ENCODE measurements at places on chromosomes 11 and 22.

GRCh38 chr11:19512618-19513017 is 200.0 kb upstream of the NAV2 start:
- no peak for DNase-seq

DNA sequence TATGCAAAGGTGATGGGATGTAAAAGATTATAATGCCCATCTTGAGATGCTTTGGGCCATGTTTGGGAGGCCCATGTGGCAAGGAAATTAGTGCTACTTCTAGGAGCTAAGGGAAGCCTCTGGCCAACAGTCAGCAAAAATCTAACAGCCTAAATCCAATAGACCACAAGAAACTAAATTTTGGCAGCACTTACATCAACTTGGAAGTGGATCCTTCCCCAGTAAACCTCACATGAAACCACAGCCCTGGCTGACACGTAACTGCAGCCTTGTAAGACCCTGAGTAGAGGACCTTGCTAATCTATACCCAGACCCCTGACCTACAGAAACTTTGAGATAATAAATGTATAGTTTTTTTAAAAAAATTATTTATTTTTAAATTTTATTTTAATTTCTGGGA is 13.1 kb upstream of the GRK3 start:
- DNase-seq: no peak

DNA sequence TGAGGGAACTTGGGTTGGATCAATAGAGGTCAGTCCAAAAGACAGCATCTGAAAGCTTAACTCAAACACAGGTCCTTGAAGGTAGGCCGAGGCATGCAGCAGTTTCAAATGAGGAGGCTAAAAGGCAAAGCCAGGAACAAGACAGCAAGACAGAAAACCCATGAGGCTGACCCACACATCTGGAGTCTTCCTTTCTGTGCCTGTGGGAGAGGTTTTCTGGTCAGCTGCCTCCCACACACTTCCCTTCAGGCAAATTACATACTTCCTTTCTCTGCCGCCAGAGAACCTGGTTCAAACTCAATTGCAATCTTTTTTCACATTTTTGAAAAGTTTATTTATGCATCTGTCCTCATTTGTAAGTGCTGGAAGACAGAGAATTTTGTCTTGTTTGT is 29.8 kb upstream of the CRTAM start:
- no peak for DNase-seq

- no peak for DNase-seq
These were observed 18.2 kb downstream of the PATZ1 start for GRCh38 chr22:31327806-31328543.

- DNase-seq: no peak
These were observed 208.5 kb downstream of the RAB38 start for GRCh38 chr11:87966694-87967093.

DNA sequence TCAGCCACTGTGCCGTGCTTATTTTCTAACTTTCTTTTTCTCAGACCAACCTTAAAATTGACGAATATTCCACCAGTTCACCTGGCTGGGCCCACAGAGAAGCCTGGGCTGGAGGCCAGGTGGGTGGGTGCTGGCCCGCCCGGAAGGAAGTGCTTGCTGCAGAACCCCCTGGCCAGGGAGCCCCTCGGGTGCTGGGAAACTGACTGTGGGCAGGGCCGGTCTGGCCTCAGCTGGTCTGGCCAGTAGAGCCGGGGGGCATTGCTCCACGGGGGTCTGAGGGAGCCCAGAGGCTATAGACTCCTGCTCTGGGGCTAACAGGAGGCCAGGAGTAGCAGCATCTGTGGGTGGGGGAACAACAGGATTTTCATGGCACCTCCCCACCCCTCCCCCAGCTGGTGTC is 6.8 kb upstream of the CHID1 start:
- no peak for DNase-seq

GRCh38 chr11:115912484-115912945 is 408.3 kb upstream of the CADM1 start:
- DNase-seq: no peak

- no peak for DNase-seq
These were observed 60.9 kb downstream of the TRIM44 start for GRCh38 chr11:35723493-35723892.

- DNase-seq: no peak
These were observed 13.6 kb downstream of the KRTAP5-5 start for GRCh38 chr11:1643146-1643690.

- DNase-seq: no peak
These were observed 164.0 kb downstream of the TENM4 start for GRCh38 chr11:79276736-79277325.

GRCh38 chr22:23113847-23114720 is 27.7 kb downstream of the RSPH14 start:
- DNase-seq: no peak

DNA sequence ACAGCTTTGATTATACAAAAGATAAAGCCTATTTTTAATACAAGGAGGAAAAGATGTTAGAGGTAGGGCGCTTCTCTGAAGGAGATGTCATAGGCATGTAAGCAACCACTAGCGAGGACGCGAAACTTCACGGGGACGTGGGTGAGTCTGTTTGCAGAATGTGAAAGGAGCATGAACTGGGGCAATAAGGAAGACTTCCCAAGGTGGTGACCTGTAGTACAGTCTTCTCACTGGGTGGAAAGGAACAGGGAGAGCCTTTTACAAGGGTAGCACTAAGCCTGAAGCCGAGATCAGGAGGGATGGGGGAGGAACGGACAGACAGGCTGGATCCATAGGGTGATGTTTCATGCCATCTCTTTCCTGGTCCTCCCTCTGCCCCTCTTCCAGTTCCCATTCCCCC is 10.0 kb upstream of the MICAL2 start:
- no peak for DNase-seq

GRCh38 chr11:45179686-45180178 is 33.3 kb downstream of the PRDM11 start:
- DNase-seq: no peak

- no peak for DNase-seq
These were observed 31.3 kb upstream of the WNT7B start for GRCh38 chr22:46008291-46008690.

DNA sequence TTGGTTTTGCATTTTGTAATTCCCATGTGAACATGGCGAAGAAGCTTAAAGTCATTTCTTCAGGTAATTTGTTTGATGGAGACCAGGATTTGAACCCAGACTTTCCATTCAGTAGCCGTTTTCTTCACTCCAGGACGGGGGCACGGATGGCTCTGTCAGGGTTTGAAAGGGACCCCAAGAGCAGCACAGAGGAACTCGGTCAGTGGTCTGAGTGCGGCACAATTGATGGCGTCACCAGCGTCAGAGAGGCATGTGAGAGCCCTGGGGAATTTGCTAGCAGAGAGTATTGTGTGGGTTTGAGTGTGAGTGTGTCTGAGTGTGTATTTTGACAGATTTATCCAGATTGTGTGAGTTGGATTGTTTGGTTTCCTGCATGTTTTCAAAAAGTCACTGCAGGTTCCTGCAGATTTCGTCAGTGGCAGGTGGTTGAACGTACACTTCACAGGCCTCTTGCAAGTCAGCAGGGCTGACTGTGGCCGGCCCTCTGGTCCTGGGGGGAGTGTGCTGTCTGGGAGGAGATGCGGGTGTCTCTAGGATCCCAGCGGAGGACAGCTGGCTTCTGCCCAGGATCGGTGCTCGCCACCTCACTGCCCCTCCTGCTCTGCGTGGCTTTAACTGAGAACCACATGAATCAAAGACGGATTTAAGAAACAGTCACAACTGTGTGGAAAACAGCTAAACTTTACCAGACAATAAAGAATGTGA is 199.3 kb downstream of the TBC1D22A start:
- DNase-seq: no peak

DNA sequence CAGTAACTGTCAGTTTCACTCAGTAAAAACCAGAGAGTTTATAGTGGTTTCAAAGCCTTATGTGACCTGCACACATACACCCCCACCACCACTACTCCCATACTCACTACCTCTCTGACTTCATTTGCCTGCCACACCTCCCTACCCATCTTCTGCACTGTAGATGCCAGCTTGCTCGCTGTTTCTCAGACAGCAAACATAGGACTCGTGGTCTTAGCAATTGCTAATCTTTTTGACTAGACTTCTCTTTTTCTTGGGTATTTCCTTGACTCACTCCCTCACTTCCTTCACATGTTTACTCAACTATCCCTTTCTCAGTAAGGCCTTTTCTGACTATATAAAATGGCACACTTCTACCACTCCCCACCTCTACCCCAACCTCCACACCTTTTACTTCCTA is 27.8 kb downstream of the CEP295 start:
- DNase-seq: no peak

- DNase-seq: no peak
These were observed 42.3 kb upstream of the LINC01488 start for GRCh38 chr11:69439127-69439526.

GRCh38 chr22:25027043-25027906 is 74.8 kb downstream of the KIAA1671 start:
- no peak for DNase-seq

DNA sequence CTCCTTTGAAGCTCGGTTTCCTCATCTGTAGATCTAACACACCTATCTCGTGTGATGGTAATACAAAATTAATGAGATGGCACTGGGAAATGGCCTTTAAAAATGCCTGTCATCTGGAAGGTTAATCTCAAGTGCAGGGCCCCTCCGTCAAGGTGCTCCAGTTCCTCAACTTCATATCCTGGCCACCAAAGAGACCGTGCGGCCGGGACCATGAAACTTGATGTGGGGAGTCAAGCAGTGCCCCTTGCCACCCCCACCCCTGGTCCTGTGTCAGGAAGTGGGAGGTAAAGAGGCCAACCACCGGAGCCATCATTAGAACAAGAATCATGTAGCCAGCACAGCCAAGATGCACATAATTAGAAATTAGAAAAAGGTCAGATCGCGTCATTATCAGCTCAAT is 108.2 kb downstream of the FEZ1 start:
- DNase-seq: no peak

DNA sequence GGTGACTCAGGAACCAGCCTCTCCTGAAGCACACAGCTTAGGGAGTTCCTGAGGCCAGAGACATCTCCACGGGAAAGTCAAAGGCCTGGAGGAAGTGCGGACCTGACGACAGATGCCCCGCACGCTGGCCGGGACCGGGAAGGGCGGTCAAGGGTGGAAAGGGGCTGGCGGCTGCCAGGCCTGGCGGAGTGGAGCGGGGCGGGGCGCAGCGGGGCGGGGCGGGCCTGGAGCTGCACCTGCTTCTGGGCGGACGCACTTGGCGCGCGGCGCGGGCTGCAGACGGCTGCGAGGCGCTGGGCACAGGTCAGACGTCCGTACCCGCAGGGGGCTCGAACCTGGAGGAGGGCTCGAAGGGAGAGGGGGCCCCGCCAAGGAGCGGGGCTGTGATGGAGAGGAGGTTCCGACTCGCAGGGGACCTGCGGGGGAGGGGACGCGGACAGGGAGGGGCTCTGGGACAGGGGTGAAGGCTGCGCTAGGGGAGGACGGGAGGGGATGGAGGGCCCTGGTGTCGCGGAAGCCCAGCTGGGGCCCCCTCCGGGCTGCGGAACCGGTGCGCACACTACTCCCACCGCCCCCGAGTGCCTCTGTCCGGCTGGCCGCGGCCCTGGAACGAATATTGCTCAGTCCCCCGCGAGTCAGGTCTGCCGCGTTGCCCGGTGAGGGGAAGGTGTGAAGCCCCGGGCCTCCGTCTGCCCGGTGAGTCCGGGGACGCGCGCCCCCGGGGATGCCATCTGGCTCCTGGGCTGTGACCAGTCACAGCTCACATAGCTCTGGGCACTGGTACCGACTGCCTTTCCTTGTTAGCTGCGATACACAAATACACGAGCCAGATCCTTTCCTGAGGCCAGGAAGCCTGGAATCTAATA is at the start of gene TMEM45B:
TMEM45B (plus strand) TSS at position 253 of the 866 bp plus-strand sequence. CDS start 36,635 bp downstream, outside the sequence.
- DNase-seq: no peak

DNA sequence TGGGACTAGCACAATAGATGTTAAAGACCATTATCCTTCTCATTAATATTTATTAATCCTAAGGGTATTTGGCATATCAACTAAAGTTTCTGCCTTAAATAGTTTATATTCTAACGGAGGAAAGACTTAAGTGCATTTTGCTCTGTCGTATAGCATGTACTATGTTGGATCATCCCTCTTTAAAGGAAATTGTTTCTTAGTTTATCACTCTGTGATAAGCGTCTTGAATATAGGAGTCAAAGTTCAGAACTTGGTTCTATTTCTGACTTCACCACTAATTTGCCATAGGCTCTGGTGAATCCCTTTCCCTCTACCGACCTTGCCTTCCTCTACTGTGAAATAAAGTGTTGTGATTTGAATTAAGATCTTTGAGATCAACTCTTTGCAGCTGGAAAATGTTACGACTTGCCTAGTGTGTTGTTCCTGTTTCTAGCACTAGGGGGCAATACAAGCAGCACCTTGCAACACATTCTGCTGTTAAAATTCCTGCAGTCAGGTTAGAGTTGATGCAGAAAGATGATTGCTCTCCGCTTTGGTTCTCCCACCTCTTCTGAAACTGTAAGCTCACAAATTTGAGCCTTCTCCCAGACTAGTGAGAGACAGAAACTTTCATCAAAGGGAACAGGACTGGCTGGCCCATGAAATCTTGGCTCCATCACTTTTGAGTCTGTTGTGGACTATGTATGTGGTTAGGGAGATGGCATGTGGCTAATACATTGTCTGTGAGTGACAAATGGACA is 27.8 kb upstream of the ZNRF3 start:
- DNase-seq: peak; percentile 45

DNA sequence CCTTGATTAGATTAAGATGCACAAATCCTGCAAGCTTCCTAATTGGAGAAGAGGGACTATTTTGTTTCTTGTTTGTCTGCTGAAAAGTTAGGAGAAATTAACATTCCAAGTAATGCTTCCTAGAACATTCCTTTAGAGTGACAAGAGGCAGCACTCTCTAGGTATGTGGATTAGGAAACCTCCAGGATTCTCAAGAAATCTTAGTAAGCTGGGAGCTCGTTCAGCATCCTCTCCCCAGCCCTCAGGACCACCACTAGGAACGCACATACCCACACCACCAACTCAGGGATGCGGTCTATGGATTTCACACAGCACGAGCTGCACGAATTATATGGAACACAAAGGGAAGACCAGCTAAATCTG is 52.9 kb downstream of the NCAPD3 start:
- no peak for DNase-seq

GRCh38 chr11:128029219-128029722 is 558.1 kb downstream of the ETS1 start:
- no peak for DNase-seq

- DNase-seq: no peak
These were observed 122.0 kb upstream of the ZC3H12C start for GRCh38 chr11:109971184-109971523.

GRCh38 chr22:35882211-35883030 is 146.2 kb downstream of the RBFOX2 start:
- DNase-seq: no peak

DNA sequence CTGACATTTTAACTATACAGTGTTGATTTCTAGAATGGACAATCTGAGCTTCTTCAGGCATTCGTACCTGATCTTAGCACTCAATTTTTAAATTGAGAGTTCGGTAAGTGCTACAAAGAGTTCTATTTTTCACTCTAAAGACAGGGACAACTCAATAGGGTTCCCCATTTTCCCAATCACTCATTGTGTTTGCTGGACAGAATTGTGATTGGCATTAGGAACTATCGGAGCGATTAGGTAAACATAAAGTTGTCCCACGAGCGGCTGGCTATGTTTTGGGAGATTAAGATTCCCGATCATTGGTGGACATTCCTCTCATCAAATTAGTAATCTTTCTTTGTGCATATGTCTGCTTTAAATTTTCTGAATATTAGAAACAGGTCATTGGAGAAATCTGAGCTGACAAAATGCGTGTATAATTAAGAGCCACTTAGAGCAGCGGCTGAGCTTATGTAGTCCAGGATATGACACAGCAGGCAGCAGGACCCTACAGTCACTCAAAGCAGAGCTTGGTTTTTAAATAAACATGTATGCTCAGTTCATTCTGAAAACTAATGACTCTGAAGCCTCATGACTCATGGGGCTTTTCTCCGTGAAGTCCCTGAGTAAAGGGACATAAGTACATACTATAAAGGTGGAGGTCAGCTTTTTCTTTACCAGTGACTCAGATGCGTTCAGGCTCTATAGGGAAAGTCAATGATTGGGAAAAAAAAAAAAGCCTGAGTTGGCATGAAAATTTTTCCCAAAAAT is 109.4 kb downstream of the GRIA4 start:
- DNase-seq: no peak

All from activated CD4-positive, alpha-beta T cell treated with anti-CD3 and anti-CD28 coated beads for 24 hours (primary cell).